ENCODE measurements at places on chromosomes 6 and 20.

DNA sequence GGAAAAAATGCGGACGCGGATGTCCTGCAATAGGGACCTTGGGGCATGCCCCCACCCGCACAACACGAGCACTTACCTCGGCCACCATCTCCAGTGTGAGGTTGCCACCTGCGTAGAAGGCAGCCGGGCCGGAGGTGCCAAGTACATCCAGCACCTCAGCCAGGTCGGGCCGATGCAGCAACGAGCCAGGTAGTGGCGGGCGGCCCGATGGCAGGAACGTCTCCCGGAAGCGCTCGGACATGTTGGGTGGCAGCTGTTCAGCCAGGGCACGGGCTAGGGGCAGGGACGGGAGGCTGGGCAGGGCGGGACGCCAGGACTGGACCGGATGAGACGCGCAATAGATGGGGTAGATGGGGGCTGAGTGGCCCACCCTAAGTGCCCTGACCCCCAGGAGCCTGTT is 13.3 kb downstream of the GGT7 start:
- DNase-seq = no peak

DNA sequence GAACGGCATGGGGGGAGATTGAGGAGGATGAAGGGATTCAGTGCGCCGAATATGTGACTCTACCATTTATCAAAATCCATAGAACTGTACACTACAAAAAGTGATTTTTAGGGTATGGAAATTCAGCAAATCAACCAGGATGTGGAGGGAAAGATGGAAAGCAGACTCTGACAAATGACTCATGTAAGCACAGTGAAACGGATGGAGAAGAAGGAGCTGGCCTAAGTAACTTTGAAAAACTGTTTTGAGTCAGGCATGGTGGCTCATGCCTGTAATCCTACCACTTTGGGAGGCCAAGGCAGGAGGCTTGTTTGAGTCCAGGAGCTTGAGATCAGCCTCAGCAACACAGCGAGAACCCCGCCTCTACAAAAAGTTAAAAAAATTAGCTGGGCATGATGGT is 39.2 kb downstream of the MUC22 start:
- DNase-seq = no peak

DNA sequence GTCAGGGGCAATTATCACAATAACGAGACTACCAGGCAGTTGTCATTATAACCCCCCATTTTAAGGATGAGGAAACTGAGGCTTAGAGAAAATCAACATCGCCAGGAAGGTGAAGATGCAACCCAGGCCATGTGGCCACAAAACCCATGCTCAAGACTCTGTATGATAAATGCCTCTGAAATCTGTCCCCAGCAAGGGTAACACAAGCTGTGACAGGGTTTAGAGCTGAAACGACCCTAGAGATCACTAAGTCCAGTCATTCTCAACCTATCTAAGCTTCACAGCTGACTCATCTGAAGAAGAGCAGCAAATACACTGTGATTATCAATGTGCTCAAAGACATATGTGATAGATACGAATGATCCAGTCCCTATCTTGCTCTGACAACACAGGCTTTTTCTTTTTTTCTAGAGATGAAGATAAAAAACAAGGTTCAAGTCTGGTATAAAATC is 47.0 kb downstream of the ARHGAP18 start:
- no peak for DNase-seq

GRCh38 chr6:117976030-117976651 is 69.1 kb downstream of the SLC35F1 start:
- DNase-seq = peak; percentile 84

GRCh38 chr20:1841554-1842140 is 53.6 kb upstream of the SIRPA start:
- DNase-seq = no peak
